ENCODE measurements at places on chromosomes 4 and X.
A peak's percentile ranks its signal among the peaks of the same experiment; 100 is the strongest.

DNA sequence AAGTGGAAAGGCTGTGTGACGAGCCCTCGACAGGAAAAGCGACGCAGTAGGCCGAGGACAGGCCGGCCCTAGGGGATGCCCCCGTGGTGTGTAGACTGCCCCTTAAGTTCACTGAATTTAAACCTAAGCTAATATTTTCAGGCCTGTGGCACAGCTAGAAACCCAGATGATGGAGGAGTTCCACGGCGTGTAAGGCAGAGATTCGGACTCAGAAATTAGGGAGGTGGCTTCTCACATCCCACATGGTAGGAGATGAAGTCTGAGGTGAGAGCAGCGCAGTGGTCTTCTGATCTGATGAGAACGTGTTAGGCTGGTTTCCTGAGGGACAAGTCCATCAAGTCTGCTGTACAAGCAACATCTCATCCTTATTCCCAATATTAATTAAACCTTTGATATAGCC, 7.8 kb downstream of the LRP2BP start:
- no peak for DNase-seq

- peak; percentile 84 for DNase-seq
Observed at GRCh38 chrX:68498508-68499379, at the start of gene YIPF6. YIPF6 (plus strand) TSS chrX:68499051; CDS start chrX:68499067, 16 bp downstream.

DNA sequence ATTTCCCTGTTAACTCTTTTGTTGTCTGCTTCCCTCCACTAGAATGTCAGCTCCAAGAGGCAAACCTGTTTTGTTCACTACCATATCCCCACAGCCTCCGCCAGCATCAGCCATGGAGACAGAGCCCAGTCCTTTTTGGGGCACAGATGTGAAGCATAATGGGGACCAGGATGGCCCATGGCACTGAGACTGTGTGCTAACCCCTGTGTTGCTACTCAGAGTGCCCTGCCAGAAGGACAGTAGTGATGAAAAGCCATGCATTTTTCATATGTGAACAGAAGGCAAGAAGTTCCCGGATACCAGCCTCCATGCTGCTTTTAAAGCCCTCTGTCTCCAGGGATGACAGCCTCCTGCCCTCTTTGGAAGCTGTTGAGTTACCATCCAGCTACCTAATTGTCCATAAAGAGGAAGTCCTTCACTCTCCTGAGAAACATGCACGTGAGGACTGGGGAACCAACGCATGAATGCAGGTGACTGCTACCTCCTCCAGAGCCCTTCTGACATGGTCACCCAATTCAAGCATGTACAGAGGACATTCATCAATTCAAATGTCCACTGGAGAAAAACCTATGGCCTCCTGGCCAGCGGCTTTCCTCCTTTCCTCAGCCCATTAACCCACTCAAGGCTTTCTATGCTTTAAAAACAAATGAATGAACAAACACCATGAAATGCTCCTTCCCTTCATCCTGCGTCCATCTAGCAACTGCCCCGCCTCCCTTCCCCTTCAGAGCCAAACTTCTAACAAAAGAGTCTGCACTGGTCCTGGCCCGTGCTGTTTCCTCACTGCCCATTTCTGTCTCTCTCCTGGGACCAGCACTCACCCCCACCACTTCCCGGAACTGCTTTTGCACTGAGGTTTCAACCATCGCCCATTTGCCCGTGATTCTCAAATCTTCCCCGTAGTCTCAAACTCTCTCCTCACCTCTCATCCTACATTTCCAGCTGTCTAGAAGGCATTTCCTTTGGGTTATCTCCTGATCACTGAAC, 18.0 kb downstream of the PNMA6F start:
- no peak for DNase-seq

GRCh38 chr4:95153182-95153581, 395.4 kb downstream of the BMPR1B start:
- no peak for DNase-seq

DNA sequence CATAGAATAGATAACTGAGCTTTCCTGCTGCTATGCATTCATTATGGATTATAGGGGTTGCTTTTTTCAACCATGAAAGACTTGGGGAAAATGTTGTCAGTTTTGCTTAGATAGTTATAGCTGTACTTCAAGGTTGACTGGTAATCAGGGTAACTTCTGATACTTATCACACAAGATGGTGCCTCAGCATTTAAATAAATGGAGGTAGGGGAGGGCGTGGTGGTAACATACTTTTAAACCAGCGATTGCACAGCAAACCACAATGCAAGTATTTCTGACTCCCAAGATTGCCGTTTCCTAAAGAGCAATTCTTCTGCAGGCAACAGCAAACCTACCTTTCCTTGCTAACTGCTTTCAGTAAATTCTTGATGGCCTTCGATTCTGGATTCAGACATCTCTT, 1.3 kb downstream of the CXCL10 start:
- no peak for DNase-seq

DNA sequence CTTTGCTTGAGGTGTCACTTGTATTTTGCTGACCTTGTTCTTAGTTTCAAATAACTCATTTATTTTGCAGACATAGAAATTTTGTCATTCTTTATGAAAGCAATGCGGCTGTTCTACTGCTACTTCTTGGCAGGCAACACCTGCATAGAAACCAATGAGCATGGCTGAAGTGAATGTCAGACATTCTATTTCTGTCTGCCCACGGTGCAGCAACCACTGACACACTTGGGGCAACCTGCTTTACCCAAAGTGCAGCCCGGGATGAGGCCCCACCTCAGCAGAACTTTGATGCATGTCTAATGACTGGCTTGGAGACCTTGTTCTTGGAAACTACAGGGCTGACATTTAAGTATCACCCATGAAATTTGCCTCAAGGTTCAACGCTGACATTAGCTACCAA, 93.6 kb downstream of the RBM47 start:
- no peak for DNase-seq

Data from muscle of arm (tissue), 14 donors.